Activated naive CD8-positive, alpha-beta T cell treated with anti-CD3 and anti-CD28 coated beads, Interleukin-2, amount 50 U/mL, for 24 hours (primary cell): ENCODE measurements at places on chromosomes 11 and 22.

DNA sequence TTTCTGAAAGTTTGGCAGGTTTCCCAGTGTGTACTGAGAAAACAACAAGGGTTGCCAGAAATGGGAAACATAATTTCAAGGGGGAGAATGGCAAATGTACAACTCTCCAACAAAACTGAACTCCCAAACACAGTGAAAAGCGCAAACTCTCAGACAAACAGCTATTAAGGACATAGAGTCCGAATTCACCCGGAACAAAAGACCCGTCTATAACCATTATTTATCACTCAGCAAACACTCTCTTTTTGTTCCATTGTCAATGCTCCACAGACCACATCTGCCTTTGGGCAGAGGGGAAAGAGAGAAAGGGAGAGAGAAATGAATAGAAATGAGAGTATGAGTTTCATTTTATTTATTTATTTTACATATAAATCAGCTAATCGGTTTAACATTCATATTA lies 21.7 kb downstream of the KIRREL3 start:
- DNase-seq = no peak

DNA sequence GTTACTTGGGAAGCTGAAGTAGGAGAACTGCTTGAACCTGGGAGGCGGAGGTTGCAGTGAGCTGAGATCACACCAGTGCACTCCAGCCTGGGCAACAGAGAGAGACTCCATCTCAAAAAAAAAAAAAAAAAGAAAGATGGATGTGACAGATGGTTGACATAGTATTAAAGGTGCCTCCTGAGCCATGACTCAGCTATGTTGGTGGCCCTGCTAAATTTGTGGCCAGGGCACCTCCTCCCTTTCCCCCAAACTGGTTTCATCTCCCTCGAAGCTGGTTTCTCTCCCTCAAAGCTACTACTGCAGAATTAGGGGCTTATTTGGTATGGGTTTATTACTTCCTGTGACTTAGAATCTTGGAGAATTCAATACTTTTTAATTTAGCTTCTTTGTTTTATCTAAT lies 31.5 kb downstream of the SDHD start:
- no peak for DNase-seq

DNA sequence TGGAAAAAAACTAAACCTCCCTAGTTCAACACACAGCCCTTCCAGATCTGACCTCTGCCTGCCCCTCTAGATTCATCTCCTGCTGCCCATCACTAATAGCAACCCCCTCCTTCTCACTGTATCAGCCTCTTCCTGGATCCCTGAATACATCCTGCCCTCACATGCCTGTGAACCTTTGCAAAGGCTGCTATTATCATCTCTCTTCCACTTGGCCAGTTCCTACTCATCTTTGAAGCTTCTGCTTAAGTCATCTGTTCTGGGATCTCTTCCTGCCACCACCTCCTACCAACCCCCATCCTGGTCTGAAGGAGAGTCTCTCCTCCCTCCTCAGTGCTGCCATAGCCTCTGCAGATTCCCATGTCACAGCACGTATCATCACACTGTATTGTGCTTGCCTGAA lies 38.0 kb upstream of the AMOTL1 start:
- DNase-seq = no peak

DNA sequence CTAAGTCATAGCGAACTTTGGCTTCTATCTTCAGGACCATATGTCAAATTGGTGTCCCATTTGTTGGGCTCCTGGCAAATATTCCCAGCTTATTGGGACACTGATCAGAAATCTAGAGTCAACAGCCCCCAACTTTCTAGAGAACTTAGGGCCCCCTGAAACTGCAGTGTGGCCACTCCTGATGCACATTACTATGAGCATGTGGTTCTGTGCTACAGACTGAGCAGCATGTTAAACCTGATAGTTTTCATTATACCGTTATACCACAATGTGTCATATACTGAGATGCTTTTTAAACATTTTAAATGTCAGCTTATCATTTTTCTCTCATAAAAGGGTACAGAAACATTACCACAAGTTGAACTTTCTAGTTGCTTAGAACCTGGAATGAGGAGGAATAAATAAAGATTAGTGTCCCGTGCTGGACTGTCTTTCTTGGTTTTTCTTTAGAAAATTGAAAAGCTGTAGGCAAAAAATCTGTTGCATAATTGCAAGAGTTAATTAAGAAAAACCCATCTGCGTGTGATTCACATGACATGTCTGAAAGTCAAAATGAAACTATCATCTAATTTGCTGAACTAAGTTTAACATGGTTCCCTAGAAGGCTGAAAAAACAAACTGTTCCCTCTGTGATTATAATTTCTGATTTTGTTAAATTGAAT lies 16.4 kb upstream of the CTSC start:
- no peak for DNase-seq

DNA sequence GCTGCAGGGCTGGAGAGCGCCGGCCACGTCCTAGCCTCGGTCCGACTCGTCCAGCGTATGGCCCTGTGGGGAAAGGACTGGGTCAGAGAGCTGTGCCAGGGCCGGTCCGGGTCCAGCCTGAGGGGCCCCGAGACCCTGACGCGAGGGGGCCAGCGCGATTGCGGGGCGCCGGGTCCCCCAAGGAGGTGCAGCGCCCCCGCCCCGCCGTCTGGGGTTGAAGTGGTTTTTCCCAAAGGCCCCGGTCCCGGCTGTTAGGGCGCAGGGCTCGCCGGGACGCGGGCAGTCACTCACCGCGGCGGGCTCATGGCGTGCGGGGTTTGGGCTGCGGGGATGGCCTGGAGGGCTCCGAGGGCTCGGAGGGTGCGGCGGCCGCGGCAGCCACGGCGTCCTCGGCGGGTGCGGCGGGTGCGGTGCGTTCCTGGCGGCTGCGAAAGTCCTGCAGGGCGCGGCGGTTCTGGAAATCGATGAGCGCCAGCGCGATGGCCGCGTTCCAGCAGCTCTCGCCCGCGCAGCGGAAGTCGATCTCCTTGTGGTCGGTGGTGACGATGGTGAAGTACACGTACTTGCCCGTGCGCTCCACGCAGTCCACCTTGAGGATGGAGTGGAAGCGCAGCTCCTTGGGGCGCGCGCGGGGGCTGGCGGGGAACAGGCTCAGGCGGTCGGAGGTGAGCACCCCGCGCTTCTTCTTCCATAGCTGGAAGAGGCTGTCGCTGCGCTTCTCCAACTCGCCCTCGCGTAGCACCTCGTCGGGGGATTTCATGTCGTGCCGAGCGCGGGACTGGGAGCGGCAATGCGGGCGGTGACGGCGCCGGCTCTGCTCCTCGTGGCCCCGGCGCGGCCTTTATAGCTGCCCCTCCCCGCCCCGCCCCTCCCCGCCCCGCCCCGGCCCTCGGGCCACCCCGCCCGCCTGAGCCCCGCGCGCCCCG lies at the start of gene PHLDA2:
TSS of gene PHLDA2 (minus strand) at position 816 of the 926 bp plus-strand sequence. CDS start at position 760, 56 bp downstream.
- peak; percentile 70 for DNase-seq

- no peak for DNase-seq
Observed at GRCh38 chr11:40619654-40620053, 839.8 kb downstream of the LRRC4C start.

DNA sequence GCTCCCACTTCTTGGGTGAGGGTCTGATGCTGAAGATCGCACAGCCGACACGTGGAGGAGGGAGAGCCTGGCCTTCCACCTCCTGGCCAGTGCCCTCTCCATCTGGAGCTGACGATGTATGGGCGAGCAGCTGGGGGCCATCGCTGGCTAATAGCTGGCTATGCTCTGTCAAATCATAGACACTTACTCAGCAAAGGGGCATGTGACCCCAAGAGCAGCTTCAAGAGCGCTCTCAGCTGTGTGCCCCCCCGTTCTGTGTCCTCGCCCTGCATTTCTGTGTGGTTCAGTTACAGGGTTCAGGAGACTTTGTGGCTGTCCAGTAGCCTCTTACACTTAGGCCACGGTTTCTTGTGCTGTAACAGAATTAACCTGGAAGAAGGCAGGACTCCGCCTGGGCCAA lies 26.4 kb downstream of the FBLN1 start:
- DNase-seq = no peak

DNA sequence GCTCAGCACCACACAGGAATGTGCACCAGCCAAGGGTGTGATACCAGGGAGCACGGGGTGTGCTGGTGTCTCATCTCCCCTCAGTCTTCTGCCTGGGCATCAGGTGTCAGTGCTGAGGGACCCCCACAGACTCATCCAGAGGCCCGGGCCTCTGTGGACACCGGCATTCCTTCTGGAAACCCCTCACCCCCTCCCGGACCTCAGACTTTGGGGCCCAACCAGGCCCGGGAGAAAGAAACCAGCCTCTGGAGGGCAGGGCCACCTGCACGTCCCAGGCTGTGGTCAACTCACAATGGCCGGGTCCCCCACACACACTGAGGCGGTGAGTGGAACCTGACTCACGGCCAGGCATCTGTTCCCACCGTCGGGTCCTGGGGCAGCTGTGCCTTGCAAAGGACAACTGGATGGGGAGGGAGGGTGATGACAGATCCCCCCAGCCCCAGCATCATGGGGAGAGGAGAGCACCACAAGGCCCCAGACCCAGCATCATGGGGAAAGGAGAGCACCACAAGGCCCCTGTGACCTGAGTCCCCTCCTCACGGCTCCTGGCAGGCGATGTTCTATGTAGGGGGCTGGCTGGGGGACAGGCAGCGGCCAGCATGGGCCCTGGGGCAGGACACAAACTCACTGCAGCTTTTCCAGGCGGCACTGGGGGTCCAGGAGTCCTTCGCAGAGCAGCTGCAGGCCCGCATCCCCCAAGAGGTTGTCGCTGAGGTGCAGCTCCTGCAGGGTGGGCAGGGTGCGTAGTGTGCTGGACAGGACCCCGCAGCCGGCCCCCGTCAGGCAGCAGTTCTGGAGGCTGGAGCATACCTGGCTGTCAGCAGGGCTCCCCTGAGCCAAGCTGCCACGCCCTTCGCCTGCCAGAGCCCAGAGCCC lies 7.6 kb downstream of the RNH1 start:
- DNase-seq = no peak

- DNase-seq = no peak
Observed at GRCh38 chr11:44509296-44509695, 56.2 kb upstream of the CD82 start.

- no peak for DNase-seq
Observed at GRCh38 chr22:23033116-23033905, 37.0 kb upstream of the GNAZ start.

GRCh38 chr22:22558972-22559603 lies at the start of gene PRAME:
TSS of gene PRAME (minus strand) at chr22:22559265. CDS start at chr22:22556832, 2,433 bp downstream.
- DNase-seq = peak; percentile 88

GRCh38 chr11:44899959-44900358 lies 50.7 kb downstream of the TP53I11 start:
- DNase-seq = peak; percentile 31

GRCh38 chr11:102669664-102670063 lies 35.9 kb downstream of the MMP27 start:
- no peak for DNase-seq

GRCh38 chr22:30333707-30334087 lies 7.0 kb upstream of the TBC1D10A start:
- DNase-seq = no peak

GRCh38 chr11:134691985-134692384 lies 279.9 kb upstream of the B3GAT1 start:
- no peak for DNase-seq

DNA sequence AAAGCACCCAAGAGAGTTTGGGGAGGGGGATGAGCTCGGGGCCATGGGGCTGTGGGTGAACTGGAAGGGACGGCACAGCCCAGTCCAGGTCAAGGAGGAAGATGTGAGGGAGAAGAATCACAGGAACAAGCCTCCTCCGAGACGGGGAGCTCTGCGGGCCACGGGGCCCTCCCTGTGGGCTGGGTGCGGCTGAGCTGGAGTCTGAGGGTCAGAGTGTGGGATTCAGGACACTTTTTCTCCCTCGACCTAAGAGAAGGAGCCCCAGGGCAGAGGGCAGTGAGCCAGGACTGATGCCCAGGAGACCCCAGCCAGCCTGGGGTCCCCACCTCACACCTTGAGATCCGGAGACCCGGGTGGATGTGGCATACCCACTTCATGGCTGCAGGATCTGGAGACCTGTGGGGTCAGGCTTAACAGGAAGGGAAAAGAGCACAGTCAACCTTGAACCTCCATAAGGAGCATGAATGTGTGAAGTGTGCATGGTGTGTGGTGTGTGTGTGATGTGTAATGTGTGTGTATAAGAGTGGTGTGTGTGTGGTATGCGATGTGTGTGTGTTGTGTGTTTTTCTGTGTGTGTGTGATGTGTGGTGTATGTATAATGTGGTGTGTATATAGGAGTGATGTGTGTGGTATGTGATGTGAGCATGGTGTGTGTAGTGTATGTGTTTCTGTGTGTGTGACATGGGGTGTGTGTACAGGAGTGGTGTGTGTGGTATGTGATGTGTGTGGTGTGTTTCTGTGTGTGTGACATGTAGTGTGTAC lies 504.6 kb downstream of the BRD1 start:
- DNase-seq = no peak

GRCh38 chr22:24592058-24592850 lies 619 bp downstream of the LRRC75B start:
- DNase-seq = no peak

DNA sequence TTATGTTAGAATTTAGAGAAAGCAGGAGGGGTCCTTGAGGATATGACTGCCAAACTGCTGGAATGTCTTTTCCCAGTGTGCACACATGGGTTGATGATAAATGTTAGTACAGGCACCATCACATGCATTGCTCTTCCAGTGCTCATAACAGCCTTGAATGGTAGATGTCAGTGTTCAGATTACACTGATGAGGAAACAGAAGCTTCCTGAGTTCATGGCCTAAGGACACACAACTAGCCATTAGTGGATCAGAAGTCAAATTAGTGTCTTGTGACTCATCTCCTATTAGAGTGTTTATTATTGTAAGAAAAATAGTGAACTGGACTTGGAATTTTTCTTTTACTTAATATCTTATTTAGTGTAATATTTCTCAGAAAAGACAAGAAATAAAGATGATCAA lies 241.5 kb downstream of the DDX10 start:
- DNase-seq = no peak

- peak; percentile 32 for DNase-seq
Observed at GRCh38 chr11:69704508-69705253, 859 bp upstream of the FGF19 start.

GRCh38 chr11:69372589-69373250 lies 78.8 kb downstream of the MYEOV start:
- no peak for DNase-seq

- DNase-seq = no peak
Observed at GRCh38 chr11:120815319-120816100, 208.4 kb upstream of the TBCEL start.

DNA sequence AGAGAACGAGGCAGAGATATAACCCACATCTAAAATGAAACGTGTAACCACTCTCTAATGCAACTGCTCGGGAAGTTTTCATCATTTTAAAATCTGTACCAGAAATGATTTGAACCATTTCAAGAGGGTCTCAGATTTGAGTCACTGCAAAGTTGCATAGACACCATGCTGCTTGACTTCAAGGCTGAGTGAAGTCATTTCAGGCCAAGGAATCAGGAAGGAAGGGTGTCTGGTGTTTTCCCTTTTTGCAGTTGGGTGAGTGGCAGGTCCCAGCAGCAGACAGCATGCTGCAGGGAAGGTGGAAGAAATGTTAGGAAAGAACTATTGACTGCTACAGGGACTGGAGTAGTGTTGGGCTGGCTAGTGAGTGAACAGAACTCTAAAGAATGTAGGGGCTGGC lies 16.5 kb downstream of the TANGO2 start:
- no peak for DNase-seq
